ENCODE measurements at places on chromosomes 13 and 19. TPM values are rescaled to one million over a fixed set of nuclear protein-coding genes. Genes with fewer than 3 reads are reported as not detected.
A peak's percentile ranks its signal among the peaks of the same experiment; 100 is the strongest.

USE1 gene
- 17.4 TPM for total RNA-seq

DKKL1 gene
- total RNA-seq, result 2.1 TPM

ZNF888 gene
- 19.6 TPM for total RNA-seq

ZNF229 gene
- total RNA-seq, result 3.3 TPM

CCDC8 gene
- total RNA-seq, result 27.5 TPM

IPO5 gene
- total RNA-seq, result 280 TPM

TEX26 gene
- not detected for total RNA-seq

DNA sequence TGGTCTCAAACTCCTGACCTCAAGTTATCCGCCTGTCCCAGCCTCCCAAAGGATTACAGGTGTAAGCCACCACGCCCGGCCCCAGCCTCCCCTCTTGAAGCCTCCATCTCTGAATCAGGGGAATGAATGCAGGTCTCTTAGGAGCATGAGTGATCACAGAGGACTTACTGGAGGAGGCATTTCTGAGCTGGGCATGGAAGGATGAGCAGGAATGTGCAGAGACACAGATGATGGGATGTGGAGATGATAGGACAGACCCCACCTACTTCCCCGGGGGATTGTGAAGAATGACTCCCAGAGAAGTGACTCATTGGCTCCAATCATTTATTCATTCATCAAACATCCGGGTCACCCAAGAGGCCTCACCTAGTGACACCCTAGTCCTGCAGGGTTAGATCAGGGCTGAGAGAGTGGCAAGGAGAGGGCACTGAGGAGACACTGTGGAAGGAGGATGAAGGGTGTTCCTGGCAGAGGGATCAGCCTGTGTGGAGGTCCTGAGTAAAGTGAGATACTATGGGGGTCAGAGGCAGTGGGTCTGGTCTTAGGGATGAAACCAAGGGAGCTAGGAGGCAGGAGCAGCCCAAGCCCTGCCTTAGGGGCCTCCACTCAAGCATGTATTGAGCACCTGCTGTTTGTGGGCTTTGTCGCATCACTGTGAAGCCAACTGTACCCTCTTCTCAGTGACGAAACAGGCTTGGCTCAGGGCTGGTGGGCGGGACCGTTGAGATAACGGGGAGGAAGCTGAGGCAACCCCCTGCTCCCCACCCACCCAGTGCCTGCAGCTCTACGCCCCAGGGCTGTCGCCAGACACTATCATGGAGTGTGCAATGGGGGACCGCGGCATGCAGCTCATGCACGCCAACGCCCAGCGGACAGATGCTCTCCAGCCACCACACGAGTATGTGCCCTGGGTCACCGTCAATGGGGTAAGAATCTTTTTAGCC, 3.0 kb downstream of the IFI30 start:
- H3K4me1 ChIP-seq, result peaks cover 3% of the 10 kb centered on the region
- H3K27ac ChIP-seq, result no peak overlapping the region
- H3K27me3 ChIP-seq, result peaks cover 19% of the 10 kb centered on the region
- no peak overlapping the region for H3K4me3 ChIP-seq
- no peaks in the 10 kb centered on the region for H3K36me3 ChIP-seq

DNA sequence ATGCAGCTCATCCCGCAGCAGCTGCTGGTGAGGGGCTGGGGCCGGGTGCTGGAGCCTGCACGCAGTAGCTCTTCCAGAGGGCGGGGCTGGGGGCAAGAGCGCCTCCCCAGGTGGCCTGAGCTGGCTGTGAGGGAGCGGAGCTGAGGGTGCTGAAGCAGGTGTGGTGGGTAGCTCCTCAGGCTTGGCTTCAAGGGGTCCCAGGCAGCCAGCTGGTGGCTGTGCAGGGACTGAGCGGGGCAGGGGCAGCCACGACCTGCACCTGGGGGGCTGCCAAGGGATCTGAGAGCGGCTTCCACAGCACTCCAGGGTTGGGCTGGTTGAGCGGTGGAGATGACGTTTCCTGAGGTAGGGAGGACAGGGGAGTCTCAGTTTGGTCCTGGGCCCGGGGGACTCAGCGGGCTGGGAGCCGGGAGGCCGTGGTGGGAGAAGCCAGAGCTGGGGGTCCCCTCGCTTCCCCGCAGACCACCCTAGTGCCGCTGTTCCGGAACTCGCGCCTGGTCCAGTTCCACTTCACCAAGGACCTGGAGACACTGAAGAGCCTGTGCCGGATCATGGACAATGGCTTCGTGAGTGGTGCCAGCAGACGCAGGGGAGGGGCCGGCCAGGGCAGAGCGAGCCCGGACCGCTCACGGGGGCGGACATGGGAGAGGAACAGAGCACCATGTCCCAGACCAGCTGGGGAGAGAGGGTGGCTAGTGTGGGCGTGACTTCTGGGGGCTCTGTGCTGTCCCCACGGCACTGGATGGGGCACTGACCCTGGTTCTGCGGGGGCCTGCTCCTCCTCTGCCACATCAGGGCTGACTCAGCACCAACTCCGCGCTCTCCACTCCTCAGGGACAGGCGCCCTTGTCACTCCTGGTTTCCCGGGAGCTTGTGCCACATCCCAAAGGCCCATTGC, 7.4 kb downstream of the PTOV1 start:
- peak; percentile 64 for DNase-seq
- no peak overlapping the region for H3K27ac ChIP-seq
- H3K4me3 ChIP-seq, result no peak overlapping the region
- H3K4me1 ChIP-seq, result no peaks in the 10 kb centered on the region

GRCh38 chr13:77386046-77386445, 59.2 kb upstream of the MYCBP2 start:
- no peak for DNase-seq
- H3K36me3 ChIP-seq, result no peaks in the 10 kb centered on the region
- no peak overlapping the region for H3K27ac ChIP-seq
- H3K4me1 ChIP-seq, result no peaks in the 10 kb centered on the region
- no peaks in the 10 kb centered on the region for H3K27me3 ChIP-seq

- H3K4me1 ChIP-seq, result peaks cover 2% of the 10 kb centered on the region
- H3K27me3 ChIP-seq, result peaks cover 2% of the 10 kb centered on the region
- no peaks in the 10 kb centered on the region for H3K36me3 ChIP-seq
- H3K4me3 ChIP-seq, result no peak overlapping the region
These were observed 11.0 kb downstream of the TSHZ3 start for GRCh38 chr19:31338069-31338776.

- peaks cover 36% of the 10 kb centered on the region for H3K36me3 ChIP-seq
- no peaks in the 10 kb centered on the region for H3K27me3 ChIP-seq
- H3K4me3 ChIP-seq, result peak overlapping the region; percentile 99
- no peak for DNase-seq
- peaks cover 10% of the 10 kb centered on the region for H3K4me1 ChIP-seq
- no peak overlapping the region for H3K27ac ChIP-seq
These were observed 492 bp downstream of the TMEM147 start for GRCh38 chr19:35545855-35546381.

DNA sequence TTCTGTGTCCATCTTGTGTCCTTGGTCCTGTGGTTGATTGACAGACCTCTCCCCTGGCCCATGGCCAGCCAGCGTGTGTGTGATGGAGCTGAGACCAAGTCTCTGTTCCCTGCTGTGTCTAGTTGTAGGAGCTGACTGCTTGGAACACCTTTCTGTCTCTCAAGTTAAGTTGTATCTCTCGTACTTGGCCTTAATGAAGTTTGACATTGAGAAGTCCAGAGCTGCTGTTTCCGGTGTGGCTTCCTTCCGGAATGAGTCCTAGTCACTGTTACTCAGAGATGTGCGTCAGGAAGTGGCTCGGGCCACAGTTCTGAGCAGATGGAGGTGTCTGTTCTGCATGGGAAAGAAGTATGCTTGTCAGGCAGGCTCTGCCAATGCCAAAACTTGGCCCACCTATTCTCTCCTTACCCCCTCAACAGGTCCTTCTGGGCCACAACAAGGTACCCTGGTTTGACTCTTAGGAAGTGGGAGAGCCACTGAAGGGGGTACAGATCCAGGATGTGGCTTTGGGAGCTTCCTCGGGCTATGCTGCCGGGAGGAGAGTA, 54.3 kb downstream of the GATAD2A start:
- no peak overlapping the region for H3K4me3 ChIP-seq
- H3K4me1 ChIP-seq, result peaks cover 37% of the 10 kb centered on the region
- no peaks in the 10 kb centered on the region for H3K27me3 ChIP-seq
- DNase-seq, result no peak
- peaks cover 13% of the 10 kb centered on the region for H3K36me3 ChIP-seq

DNA sequence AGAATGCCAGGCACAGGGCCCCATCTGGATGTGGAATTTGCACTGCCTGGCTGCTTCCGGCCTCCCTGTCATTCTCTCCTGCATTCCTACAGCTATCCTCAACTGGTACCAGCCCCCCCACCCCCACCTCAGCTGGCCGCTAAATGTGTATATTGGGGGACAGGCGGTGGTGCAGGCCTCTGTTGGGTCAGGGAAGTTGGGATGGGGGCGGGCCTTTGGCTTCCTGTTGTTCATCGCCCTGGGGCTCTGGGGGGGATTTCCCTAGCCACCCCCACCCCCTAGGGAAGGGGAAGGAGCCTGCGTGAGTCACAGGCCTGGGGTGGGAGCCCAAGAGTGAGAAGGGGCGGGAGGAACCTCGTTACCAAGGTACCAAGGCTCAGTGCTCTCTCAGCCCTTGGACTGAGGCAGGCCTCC, 10.6 kb downstream of the POU2F2 start:
- H3K4me1 ChIP-seq, result no peaks in the 10 kb centered on the region
- H3K27ac ChIP-seq, result no peak overlapping the region
- no peak overlapping the region for H3K4me3 ChIP-seq

GRCh38 chr19:12789904-12790619, 1.2 kb upstream of the JUNB start:
- H3K27ac ChIP-seq, result peak overlapping the region; percentile 66
- H3K36me3 ChIP-seq, result no peaks in the 10 kb centered on the region
- H3K27me3 ChIP-seq, result peaks cover 9% of the 10 kb centered on the region
- peak; percentile 98 for DNase-seq
- peaks cover 6% of the 10 kb centered on the region for H3K4me1 ChIP-seq

- no peak overlapping the region for H3K27ac ChIP-seq
- no peaks in the 10 kb centered on the region for H3K27me3 ChIP-seq
- DNase-seq, result no peak
- H3K4me1 ChIP-seq, result peaks cover 12% of the 10 kb centered on the region
- H3K4me3 ChIP-seq, result no peak overlapping the region
- no peaks in the 10 kb centered on the region for H3K36me3 ChIP-seq
These were observed 84.0 kb downstream of the ALOX5AP start for GRCh38 chr13:30819136-30819888.

DNA sequence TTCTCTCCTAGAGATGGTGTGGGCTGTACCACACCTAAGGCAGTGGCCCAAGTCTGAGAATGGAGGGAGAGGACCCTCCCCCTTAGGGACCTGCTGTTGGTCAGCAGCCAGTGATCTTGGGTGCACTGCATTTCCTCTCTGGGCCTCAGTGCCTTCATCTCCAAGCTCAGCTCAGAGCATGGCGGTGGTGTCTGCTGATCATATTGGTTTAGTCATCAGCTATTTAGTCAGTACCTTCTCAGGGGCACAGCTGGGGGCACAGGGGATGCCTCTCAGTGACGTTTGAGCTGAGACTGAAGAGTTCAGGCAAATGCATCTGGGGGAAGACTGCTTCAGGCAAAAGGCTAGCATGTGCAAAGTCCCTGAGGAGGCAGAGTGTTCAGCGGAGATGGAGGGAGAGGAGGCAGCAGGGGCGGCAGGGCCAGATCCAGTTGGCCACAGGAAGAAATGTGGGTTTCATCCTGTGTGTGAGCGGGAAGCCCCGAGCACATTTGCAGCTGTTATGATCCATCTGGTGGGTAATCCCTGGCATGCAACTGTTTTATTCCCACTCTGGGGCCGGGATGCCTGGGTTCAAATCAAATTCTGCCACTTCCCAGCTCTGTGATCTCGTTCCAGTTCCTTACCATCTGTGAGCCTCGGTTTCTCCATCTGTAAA, 15.7 kb upstream of the PGLS start:
- H3K4me1 ChIP-seq, result no peaks in the 10 kb centered on the region
- no peaks in the 10 kb centered on the region for H3K27me3 ChIP-seq
- peak; percentile 48 for DNase-seq
- no peak overlapping the region for H3K27ac ChIP-seq
- no peaks in the 10 kb centered on the region for H3K36me3 ChIP-seq

DNA sequence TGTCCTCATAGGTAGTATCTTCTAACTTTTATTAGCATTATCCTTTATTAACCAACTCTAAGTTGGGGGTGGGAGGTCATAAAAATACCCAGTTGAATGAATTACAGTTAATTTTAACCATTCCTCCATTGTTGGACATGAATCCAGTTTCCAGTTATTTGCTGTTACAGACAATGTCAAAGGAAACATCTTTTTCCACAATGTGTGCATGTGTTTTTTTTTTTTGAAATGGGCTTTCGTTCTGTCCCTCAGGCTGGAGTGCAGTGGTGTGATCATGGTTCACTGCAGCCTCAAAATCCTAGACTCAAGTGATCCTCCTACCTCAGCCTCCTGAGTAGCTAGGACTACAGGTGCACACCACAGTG, 32.0 kb downstream of the KLF5 start:
- no peak overlapping the region for H3K27ac ChIP-seq
- H3K27me3 ChIP-seq, result no peaks in the 10 kb centered on the region
- no peaks in the 10 kb centered on the region for H3K36me3 ChIP-seq
- no peak overlapping the region for H3K4me3 ChIP-seq

DNA sequence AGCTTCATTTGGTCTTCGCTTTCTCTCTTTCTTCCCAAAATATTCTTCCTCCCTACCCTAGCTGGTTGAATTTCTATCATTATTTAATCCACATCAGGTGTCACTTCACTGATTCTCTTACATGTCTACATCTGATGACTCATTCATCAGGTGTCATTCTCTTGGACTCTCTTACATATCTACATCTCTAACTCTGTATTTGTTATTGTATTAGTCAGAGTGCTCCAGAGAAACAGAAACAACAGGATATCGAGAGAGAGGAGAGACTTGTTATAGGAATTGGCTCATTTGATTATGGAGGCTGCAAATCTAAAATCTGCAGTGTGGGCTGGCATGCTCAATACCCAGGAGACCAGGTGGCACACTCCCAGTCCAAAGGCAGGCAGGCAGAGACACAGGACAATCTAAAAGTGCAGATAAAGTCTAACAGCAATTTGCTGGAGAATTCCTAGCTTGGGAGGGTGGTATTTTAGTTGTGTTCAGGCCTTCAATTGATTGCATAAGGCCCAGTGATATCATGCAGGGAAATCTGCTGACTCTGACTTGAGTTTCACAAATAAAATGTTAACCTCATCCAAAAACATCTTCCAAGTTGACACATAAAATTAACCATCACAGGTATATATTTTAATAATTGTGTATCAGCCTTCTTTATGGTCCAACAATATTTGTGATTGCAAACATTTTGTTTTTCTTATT, 541.4 kb upstream of the SLITRK5 start:
- H3K36me3 ChIP-seq, result no peaks in the 10 kb centered on the region
- H3K27me3 ChIP-seq, result no peaks in the 10 kb centered on the region
- no peak overlapping the region for H3K27ac ChIP-seq
- H3K4me1 ChIP-seq, result peaks cover 3% of the 10 kb centered on the region
- no peak for DNase-seq
- H3K4me3 ChIP-seq, result peak overlapping the region; percentile 11

- peaks cover 9% of the 10 kb centered on the region for H3K4me1 ChIP-seq
- peak overlapping the region; percentile 92 for H3K27ac ChIP-seq
- H3K36me3 ChIP-seq, result no peaks in the 10 kb centered on the region
- H3K27me3 ChIP-seq, result no peaks in the 10 kb centered on the region
- no peak for DNase-seq
- H3K4me3 ChIP-seq, result peak overlapping the region; percentile 62
These were observed 39.3 kb downstream of the EFNA2 start for GRCh38 chr19:1324806-1325567.

GRCh38 chr13:43008596-43008995, 14.8 kb upstream of the DNAJC15 start:
- no peak overlapping the region for H3K27ac ChIP-seq
- peaks cover 27% of the 10 kb centered on the region for H3K4me1 ChIP-seq
- no peak for DNase-seq
- no peaks in the 10 kb centered on the region for H3K36me3 ChIP-seq
- H3K27me3 ChIP-seq, result no peaks in the 10 kb centered on the region

GRCh38 chr13:26052337-26052736, 521 bp upstream of the SHISA2 start:
- H3K27me3 ChIP-seq, result peaks cover 13% of the 10 kb centered on the region
- H3K4me1 ChIP-seq, result no peaks in the 10 kb centered on the region
- H3K36me3 ChIP-seq, result peaks cover 9% of the 10 kb centered on the region
- DNase-seq, result no peak
- peak overlapping the region; percentile 92 for H3K4me3 ChIP-seq
- no peak overlapping the region for H3K27ac ChIP-seq

Data from endodermal cell (in vitro differentiated cells).